ENCODE measurements at places on chromosomes 5 and 9.

DNA sequence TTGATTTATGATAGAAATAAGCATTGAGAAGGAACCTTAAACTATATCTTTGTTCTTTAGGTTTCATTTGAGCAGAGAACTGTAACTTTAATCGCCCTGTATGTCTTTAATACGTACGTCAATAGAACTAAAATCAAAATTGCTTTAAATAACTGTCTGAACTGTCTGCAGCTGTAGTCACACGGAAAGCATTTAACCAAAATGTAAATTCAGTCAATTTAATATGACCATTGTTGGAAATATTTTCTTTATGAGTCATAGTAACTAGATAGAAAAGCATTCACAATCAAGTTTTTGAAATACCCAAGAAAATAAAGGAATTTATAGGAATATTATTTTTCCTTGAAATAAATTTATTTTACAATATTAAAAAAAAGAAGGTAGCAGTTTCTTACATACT lies 157.1 kb upstream of the CDH6 start:
- DNase-seq = no peak

DNA sequence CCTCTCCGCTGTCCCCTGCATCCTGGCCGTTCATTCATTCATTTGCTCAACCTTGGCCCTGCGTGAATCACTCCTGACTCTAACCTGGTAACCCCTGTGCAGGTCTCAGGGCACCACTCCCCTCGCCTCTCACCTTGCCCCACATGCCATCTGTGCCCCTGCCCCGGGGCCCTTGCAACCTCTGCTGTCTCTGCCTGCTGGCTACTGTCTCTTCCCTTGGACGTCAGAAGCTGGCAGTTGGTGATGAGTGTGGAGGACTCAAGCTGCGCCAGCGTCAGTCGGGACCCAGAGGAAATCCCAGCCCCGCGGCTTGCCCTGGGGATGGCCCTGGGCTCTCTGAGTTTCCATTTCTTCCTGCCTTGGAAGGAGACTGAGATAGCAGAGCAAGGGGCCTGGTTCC lies 154.9 kb downstream of the OLFM1 start:
- DNase-seq = no peak

- no peak for DNase-seq
Observed at GRCh38 chr5:1112596-1113331, 901 bp upstream of the SLC12A7 start.

GRCh38 chr9:17219261-17219660 lies 84.4 kb downstream of the CNTLN start:
- no peak for DNase-seq

DNA sequence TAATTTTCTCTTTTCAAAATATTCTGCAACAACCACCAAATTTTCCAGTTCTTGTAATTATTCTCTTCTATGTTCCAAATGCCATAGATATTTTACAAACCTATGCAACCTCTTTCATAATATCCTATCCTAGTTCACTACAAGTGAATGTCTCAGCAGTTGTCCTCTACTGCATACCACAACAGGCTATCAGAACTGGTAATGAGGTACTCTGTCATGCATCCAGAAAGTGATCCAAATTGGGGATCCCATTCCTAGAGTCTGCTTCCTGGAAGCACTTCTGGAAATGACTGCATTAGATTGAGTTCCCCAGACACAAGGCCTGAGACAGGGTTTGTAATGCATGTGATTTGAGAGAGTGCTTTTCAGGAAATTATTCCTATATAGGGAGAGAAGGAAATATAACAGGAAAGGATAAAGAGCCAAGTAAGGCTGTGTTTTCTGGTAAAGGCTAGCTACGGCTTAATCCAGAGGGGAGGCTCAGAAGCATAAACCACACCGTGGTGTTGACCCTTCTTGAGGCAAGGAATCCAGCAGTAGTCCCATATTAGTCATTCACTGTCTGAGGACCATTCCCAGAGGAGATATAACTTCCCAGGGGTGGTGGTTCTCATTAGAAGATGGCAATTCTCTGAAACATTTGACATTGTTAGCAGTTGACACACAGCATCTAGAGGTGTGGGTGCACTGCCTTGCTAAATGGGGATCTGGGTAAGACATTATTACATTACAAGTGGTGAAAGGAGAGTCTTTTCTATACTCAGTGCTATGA lies 80.3 kb upstream of the FST start:
- no peak for DNase-seq

DNA sequence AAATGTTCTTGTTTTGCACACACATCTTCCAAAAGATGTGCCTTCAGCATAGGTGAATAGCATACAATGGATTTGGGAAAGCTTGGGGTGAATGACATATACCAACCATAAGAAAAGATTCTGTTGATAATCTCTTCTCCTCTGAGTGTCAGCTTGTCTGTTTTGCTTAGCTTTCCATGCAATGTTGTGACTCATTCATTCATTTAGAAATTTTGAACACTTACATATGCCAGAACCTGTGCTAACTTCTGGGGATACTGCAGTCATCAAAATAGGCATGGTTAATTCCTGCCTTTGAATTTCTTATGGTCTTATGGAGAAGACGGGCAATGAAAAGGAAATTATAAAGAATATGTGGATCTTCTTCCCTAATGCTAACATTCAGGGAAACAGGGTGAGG lies 14.1 kb downstream of the ADRB2 start:
- DNase-seq = no peak

DNA sequence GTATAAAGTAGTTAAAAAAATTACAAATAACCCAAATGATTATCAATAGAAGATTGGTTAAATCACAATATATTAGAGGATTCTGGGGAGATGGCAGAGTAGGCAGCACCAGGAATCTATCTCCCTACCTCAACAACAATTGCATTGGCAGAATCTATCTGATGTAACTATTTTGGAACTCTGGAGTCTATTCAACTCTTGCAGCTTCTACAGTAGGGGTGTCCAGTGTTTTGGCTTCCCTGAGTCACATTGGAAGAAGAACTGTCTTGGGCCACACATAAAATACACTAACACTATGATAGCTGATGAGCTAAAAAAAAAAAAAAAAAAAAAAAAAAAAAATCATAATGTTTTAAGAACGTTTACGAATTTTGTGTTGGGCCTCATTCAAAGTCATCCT lies 29.2 kb upstream of the ECM2 start:
- no peak for DNase-seq
